ENCODE measurements at places on chromosomes 4 and X.

GRCh38 chrX:21972721-21973120 is 32.2 kb downstream of the SMS start:
- peaks cover 5% of the 10 kb centered on the region for H3K36me3 ChIP-seq
- H3K4me3 ChIP-seq: no peak overlapping the region
- H3K27me3 ChIP-seq: no peaks in the 10 kb centered on the region
- no peak for DNase-seq

DNA sequence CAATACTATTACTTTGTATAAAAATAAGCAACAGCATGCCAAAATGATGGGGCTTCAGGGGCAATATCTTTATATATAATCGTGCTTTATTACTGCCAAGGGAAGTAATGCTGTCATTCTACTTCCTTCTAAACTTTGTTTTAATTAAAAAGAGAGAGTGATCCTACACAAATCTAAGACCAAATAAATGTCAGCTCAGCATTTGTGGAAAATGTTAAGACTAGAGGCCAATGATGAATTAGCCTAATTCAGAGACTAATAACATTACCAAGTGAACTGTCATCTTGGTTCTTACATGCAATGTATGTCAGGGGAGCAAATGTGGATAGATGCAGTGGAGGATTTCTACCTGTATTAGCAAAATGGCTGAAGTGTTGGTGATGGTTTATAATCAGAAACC is 166.4 kb upstream of the PTCHD1 start:
- H3K27ac ChIP-seq: no peak overlapping the region
- no peaks in the 10 kb centered on the region for H3K36me3 ChIP-seq
- no peaks in the 10 kb centered on the region for H3K27me3 ChIP-seq
- no peak for DNase-seq
- H3K4me3 ChIP-seq: no peak overlapping the region

DNA sequence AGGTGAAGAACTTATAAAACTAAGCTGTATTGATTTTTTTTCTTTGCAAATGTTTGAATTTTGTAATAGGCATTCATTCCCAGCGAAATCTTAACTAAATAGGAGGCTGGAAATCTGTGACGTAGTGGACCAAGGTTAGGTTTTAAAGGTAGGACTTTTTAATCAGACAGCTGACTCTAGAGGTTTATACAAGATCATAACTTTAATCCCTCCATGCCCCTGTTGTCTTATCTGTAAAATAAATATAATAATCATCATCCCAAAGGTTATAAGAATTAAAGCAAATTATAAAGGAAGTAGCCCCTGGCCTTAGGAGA is 101.3 kb downstream of the SHROOM3 start:
- peak overlapping the region; percentile 6 for H3K27ac ChIP-seq
- peaks cover 11% of the 10 kb centered on the region for H3K4me1 ChIP-seq
- H3K27me3 ChIP-seq: no peaks in the 10 kb centered on the region
- no peaks in the 10 kb centered on the region for H3K36me3 ChIP-seq
- no peak overlapping the region for H3K4me3 ChIP-seq

- no peak overlapping the region for H3K27ac ChIP-seq
- no peak overlapping the region for H3K4me3 ChIP-seq
- DNase-seq: no peak
- no peaks in the 10 kb centered on the region for H3K27me3 ChIP-seq
- H3K4me1 ChIP-seq: peaks cover 3% of the 10 kb centered on the region
Measured at GRCh38 chr4:76488888-76489685, 54.1 kb downstream of the SHROOM3 start.

- H3K27me3 ChIP-seq: no peaks in the 10 kb centered on the region
- H3K36me3 ChIP-seq: no peaks in the 10 kb centered on the region
- no peak overlapping the region for H3K4me3 ChIP-seq
- no peak overlapping the region for H3K27ac ChIP-seq
Measured at GRCh38 chrX:12497832-12498591, 293.2 kb upstream of the PRPS2 start.

DNA sequence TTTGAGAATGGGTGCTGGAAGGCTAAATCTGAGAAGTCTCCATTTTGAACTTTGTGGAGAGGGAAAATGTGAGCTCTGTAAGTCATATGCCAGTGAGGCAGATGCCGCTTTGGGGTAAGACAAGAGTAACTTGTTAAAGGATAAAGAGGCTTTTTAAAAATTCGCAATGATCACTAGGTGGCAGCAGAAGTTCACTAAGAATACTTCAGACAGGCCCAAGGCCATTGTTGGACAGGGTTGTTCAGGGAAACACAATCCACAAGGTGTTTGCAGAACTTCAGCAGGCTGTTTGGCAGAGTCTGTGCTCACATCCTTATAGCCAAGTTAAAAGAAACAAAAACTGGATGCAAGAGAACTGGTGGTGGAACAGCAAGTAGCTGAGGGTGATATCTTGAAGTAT is 13.7 kb upstream of the PIGA start:
- no peak for DNase-seq
- H3K27ac ChIP-seq: no peak overlapping the region
- H3K4me1 ChIP-seq: no peaks in the 10 kb centered on the region
- H3K36me3 ChIP-seq: no peaks in the 10 kb centered on the region

DNA sequence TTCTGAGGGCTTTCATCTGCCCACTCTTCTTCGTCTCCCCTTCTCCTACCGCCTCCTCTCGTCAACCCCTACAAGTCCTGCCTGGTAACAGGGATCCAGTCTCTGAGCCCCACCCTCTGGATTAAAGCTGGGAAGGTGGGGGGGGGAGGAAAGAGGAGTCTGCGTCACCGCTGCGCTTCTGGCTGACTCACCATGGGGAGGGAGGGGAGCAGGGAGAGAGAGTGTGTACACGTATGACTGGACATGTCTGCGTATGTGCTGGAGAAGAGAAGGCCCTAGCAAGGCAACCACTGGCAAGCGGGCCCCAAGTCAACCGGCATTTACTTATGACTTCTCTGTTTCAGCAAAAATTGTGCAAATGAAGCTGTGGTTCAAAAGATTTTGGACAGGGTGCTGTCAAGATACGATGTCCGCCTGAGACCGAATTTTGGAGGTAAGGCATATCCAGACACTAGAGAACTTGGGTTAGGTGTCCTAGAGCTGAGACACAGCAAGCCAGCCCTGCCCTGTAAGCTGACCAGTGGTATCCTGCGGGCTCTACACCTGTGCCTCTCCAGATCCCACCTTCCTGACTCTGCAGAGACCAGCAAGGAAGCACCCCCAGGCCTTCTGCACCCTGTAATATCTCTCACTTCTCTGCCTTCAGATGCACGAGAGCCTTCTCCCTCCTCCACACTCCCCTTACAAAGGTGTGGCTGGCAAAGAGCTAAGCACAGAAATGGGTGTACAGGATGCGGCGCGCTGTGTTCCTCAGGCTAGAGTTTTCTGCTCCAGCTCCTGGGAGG is 2.5 kb downstream of the GABRQ start:
- no peak overlapping the region for H3K27ac ChIP-seq
- H3K27me3 ChIP-seq: no peaks in the 10 kb centered on the region
- H3K4me3 ChIP-seq: no peak overlapping the region
- no peak for DNase-seq
- H3K36me3 ChIP-seq: no peaks in the 10 kb centered on the region

- no peak for DNase-seq
- no peaks in the 10 kb centered on the region for H3K27me3 ChIP-seq
- H3K27ac ChIP-seq: no peak overlapping the region
Measured at GRCh38 chr4:137961051-137961438, 281.1 kb downstream of the SLC7A11 start.

GRCh38 chr4:131251321-131251720 is 1897.8 kb upstream of the PCDH10 start:
- no peaks in the 10 kb centered on the region for H3K27me3 ChIP-seq
- H3K4me1 ChIP-seq: no peaks in the 10 kb centered on the region
- no peaks in the 10 kb centered on the region for H3K36me3 ChIP-seq
- no peak overlapping the region for H3K27ac ChIP-seq
- no peak for DNase-seq

GRCh38 chr4:187666697-187667494 is 328.7 kb upstream of the ZFP42 start:
- no peaks in the 10 kb centered on the region for H3K27me3 ChIP-seq
- no peak overlapping the region for H3K27ac ChIP-seq
- no peaks in the 10 kb centered on the region for H3K36me3 ChIP-seq
- H3K4me1 ChIP-seq: no peaks in the 10 kb centered on the region
- DNase-seq: no peak
- H3K4me3 ChIP-seq: no peak overlapping the region

GRCh38 chrX:42751573-42751972 is 26.4 kb downstream of the PPP1R2C start:
- no peak overlapping the region for H3K4me3 ChIP-seq
- H3K36me3 ChIP-seq: no peaks in the 10 kb centered on the region
- no peaks in the 10 kb centered on the region for H3K27me3 ChIP-seq
- no peak for DNase-seq
- H3K27ac ChIP-seq: no peak overlapping the region

DNA sequence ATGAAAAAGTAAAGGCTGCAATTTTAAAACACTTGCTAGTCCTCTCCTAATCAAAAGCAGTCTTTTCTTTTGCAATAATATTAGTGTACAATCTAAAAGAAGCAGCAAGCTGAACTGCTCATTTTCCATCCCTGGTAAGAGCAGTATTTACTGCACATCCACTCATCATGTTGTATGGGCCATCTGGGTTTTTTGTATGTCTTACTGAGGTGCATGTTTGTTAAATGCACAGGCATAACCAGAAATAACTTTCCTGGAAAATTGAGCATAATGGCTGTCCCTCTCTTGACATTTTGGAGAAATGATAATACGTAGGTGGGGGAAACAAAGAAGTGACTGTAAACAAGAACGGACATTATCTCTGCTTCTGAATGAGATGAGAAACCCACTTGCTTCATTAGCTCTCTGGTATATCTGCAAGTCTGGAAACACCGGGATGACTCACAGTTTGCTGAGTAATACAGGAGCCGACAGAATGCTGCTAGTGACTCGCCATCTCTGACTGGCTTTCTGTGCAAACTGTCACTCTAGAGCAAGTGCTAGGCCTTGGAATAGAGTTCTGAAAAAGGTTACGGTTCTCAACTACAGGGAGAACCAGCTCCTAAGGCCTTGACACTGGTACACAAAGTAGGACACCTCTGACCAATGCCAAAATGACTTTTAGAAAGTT is 85.7 kb upstream of the MTM1 start:
- H3K4me1 ChIP-seq: peaks cover 5% of the 10 kb centered on the region
- no peak for DNase-seq
- H3K27ac ChIP-seq: no peak overlapping the region
- no peaks in the 10 kb centered on the region for H3K27me3 ChIP-seq
- no peak overlapping the region for H3K4me3 ChIP-seq

- no peak for DNase-seq
- H3K4me1 ChIP-seq: peaks cover 2% of the 10 kb centered on the region
- H3K36me3 ChIP-seq: peaks cover 9% of the 10 kb centered on the region
- no peak overlapping the region for H3K4me3 ChIP-seq
- no peak overlapping the region for H3K27ac ChIP-seq
- no peaks in the 10 kb centered on the region for H3K27me3 ChIP-seq
Measured at GRCh38 chr4:73237044-73237443, 21.6 kb downstream of the ANKRD17 start.

DNA sequence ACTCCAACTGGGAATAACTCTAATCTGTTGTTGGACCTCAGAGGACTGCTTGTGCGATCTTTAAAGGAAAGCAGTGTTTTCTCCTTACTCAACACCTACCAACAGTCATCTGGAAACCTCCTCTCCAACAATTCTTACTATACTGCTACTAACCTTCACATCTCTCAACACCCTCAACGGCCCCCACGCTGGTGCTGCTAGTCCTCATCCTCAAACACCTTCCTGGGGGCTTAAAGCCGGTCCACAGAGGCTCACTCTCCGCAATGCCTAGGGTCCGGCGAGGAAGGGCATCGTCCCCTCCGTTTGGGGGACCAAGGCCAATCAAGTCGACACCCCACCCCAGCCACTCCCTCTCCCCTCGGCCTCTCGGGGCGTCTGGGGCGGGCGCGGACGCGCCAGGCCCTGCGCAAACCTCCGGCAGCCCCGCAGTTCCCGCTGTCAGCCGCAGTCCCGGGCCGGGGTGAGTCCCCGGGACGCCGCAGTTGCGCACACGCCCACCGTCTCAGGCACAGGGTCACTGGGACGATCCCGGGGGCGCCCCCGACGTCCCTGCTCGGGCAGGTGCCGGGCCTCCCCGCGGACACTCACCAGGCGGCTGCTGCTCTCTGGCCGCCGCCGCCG is 418 bp downstream of the TAB3 start:
- peaks cover 15% of the 10 kb centered on the region for H3K4me1 ChIP-seq
- peak; percentile 45 for DNase-seq
- no peaks in the 10 kb centered on the region for H3K27me3 ChIP-seq
- peak overlapping the region; percentile 79 for H3K27ac ChIP-seq
- no peaks in the 10 kb centered on the region for H3K36me3 ChIP-seq
- H3K4me3 ChIP-seq: peak overlapping the region; percentile 87

GRCh38 chr4:168737806-168738172 is 240.9 kb downstream of the PALLD start:
- H3K27me3 ChIP-seq: no peaks in the 10 kb centered on the region
- no peaks in the 10 kb centered on the region for H3K4me1 ChIP-seq
- DNase-seq: no peak
- no peak overlapping the region for H3K4me3 ChIP-seq

DNA sequence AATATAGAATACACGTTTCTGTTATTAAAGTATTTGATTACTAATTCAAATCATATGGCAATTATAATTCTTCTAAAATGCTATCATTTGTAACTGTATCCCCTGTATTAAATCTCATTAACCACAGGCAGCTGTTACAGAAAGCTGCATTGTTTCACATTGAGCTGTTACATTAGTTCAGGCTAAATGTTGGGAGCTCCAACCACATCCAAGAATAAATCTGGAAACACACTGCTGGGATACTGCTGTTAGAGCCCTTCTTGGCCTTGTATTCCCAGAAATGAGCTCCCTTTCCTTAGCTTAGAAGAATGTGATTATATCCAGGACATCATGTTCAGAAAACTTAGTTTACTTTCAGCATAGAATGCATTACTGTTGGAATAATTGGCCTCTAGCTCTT is 48.2 kb downstream of the GUCY1B1 start:
- H3K27ac ChIP-seq: no peak overlapping the region
- no peaks in the 10 kb centered on the region for H3K36me3 ChIP-seq
- DNase-seq: no peak
- H3K4me3 ChIP-seq: no peak overlapping the region

GRCh38 chr4:56649445-56650261 is 31.4 kb downstream of the HOPX start:
- H3K36me3 ChIP-seq: no peaks in the 10 kb centered on the region
- H3K4me1 ChIP-seq: no peaks in the 10 kb centered on the region

GRCh38 chrX:108833993-108834392 is 97.6 kb upstream of the IRS4 start:
- H3K36me3 ChIP-seq: no peaks in the 10 kb centered on the region
- no peak overlapping the region for H3K27ac ChIP-seq
- H3K4me3 ChIP-seq: no peak overlapping the region
- DNase-seq: no peak
- no peaks in the 10 kb centered on the region for H3K27me3 ChIP-seq

GRCh38 chr4:18684932-18685331 is 663.4 kb upstream of the LCORL start:
- DNase-seq: no peak
- H3K36me3 ChIP-seq: no peaks in the 10 kb centered on the region
- no peaks in the 10 kb centered on the region for H3K4me1 ChIP-seq
- no peak overlapping the region for H3K27ac ChIP-seq

All from liver (tissue), 10 donors.